Panc1 (cell line): ENCODE measurements at places on chromosomes 11 and 22. TPM values are rescaled to one million over a fixed set of nuclear protein-coding genes. Genes with fewer than 3 reads are reported as not detected.

DNA sequence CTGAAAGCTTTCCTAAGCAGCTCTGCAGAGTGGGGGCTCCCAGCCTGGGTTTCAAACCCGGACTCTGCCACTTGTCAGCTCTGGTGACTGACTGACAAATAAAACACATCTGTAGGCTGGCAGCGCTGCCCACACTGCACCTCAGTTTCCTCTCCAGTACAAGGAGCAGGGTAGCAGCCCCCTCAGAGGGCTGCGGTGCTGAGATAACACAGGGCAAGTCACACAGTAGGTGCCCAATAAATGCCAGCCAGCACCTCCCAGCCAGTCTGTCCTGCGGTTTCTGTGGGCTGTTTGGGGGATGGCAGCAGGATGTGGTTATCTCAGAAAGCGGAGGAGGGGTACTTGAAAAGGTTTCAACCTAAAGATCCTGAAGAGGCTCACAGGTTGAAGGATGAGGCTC, 1.5 kb downstream of the SYT12 start:
- DNase-seq = no peak
- 0 out of 2 replicates have a peak, but pooled peaks cover 4% of the 10 kb centered on the region for H3K27me3 ChIP-seq
- H3K4me1 ChIP-seq = peaks cover 12% of the 10 kb centered on the region
- H3K4me3 ChIP-seq = no peak overlapping the region

The USH1C gene
- total RNA-seq = not detected

The KCNE3 gene
- total RNA-seq = 0.15 TPM

The ZPR1 gene
- total RNA-seq = 139 TPM

The C22orf15 gene
- total RNA-seq = not detected

The VSIG10L2 gene
- not detected for total RNA-seq

DNA sequence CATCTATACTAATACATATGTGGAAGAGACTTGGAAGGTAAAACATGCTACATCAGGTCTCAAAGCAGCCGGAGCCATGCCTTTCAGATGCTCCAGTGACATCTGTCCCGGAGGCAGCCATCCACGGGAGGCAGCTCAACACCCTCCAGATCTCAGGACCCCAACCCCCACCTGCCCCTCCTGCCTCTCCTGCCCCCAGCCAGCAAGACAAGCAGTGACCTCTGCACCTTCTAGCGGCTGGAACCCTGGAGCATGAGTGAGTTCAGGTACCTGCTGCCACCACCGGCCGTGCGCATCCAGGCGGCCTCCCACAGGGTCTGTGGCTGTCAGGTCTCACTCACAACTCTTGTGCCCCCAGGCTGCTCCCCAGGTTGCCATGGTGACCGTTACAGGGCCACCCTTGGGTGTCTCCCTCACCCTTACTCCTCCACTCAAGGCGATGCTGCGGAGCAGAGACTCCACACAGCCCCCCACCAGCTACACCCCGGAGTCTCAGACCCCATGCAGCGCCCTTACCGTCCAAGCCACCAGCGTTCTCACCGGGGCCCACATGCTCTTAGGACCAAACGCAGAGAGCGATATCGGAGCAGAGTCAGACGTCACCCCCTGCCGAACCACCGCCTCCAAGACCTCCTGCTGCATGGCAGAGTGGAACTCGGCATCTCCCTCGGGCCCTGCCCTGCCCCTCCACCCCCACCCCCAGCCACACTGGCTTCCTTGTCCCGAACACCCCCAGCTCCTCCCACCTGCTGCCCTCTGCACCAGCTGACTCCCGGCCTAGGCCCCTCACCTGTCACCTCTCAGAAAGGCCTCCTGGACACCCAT, 34.7 kb downstream of the CERK start:
- H3K4me3 ChIP-seq = no peak overlapping the region
- no peak overlapping the region for H3K27ac ChIP-seq
- no peaks in the 10 kb centered on the region for H3K27me3 ChIP-seq
- H3K36me3 ChIP-seq = no peaks in the 10 kb centered on the region; the same call in 1 of the 2 replicates
- DNase-seq = no peak

GRCh38 chr22:43998679-43999264, 25.3 kb upstream of the PARVB start:
- H3K27me3 ChIP-seq = no peaks in the 10 kb centered on the region
- no peak overlapping the region for H3K27ac ChIP-seq
- no peak overlapping the region for H3K4me3 ChIP-seq
- H3K4me1 ChIP-seq = no peaks in the 10 kb centered on the region
- no peaks in the 10 kb centered on the region for H3K36me3 ChIP-seq

DNA sequence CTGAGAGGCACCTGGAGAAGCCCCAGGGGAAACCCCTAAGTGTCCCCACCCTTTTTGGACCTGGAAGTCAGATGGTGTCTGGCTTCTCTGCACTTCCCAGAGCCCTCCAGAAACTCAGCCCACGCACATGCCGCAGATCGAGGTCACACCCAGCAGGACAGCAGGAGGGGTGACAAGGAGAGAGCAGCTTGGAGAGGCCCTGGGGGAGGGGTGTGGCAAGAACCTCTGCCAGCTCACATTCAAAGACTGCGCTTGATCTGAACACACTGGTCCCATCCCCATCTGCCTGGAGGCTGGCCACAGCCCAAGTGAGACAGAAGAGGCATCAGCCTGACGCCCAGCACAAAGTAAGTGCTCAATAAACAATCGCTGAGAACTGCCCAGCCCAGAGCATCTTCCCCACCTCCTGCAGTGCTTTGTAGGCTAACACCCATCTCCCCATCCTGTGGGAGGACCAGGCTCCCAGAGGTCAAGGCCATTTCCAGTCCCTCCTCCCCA, 21.4 kb downstream of the TMPRSS6 start:
- H3K4me3 ChIP-seq = no peak overlapping the region
- H3K4me1 ChIP-seq = no peaks in the 10 kb centered on the region
- H3K36me3 ChIP-seq = no peaks in the 10 kb centered on the region
- no peak overlapping the region for H3K27ac ChIP-seq

DNA sequence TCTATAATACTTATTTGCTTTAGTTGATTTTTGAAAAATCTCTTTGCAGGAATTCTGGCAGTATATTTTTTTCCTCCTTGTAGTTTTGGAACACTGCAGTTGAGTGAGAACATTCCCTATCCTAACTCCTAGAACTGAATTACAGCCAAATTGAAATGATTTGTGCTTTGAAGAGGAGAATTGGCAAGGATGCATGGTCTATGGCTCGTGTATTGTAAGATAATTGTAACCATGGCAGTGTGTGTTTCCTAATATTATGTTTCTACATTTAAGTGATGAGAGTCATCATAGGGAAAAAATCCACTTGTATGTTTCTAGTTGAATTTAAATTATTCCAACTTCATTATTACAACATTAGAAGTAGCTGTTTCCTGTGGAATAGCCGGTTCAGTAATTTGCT, 80.9 kb upstream of the MYO18B start:
- H3K4me3 ChIP-seq = no peak overlapping the region
- H3K4me1 ChIP-seq = no peaks in the 10 kb centered on the region
- no peaks in the 10 kb centered on the region for H3K36me3 ChIP-seq
- DNase-seq = no peak
- no peak overlapping the region for H3K27ac ChIP-seq
